ENCODE measurements at places on chromosomes 4 and X. TPM values are rescaled to one million over a fixed set of nuclear protein-coding genes. Genes with fewer than 3 reads are reported as not detected.

ARAP2 gene
- total RNA-seq, result 13.2 TPM

DNA sequence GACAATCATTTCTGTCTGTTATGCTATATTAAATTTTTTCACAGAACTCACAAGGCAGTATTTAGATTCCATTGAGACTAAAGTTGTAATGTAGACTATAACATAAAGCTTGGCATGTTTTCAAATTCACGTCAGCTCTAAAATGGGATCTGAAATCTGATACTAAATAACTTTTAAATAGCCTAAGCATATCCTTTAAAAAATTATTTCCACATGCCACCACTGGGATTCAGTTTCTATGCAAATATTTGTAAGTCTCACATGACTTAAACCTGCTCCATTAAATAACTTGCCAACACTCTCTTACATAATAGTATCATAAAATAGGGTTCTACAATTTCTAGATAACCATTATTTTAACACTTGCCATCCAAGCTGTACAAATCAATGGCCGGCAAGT lies 32.4 kb downstream of the KLHL8 start:
- H3K27ac ChIP-seq, result no peak overlapping the region
- H3K27me3 ChIP-seq, result no peaks in the 10 kb centered on the region
- H3K36me3 ChIP-seq, result no peaks in the 10 kb centered on the region
- DNase-seq, result peak; percentile 58
- peaks cover 16% of the 10 kb centered on the region for H3K4me1 ChIP-seq
- H3K4me3 ChIP-seq, result no peak overlapping the region

GRCh38 chr4:42618023-42618422 lies 38.9 kb downstream of the ATP8A1 start:
- no peak overlapping the region for H3K27ac ChIP-seq
- no peaks in the 10 kb centered on the region for H3K36me3 ChIP-seq
- H3K27me3 ChIP-seq, result no peaks in the 10 kb centered on the region
- H3K4me1 ChIP-seq, result no peaks in the 10 kb centered on the region
- H3K4me3 ChIP-seq, result no peak overlapping the region

GRCh38 chrX:155888139-155888538 lies 7.0 kb downstream of the VAMP7 start:
- DNase-seq, result peak; percentile 75
- no peak overlapping the region for H3K4me3 ChIP-seq
- H3K27ac ChIP-seq, result no peak overlapping the region
- no peaks in the 10 kb centered on the region for H3K27me3 ChIP-seq
- peaks cover 4% of the 10 kb centered on the region for H3K36me3 ChIP-seq

DNA sequence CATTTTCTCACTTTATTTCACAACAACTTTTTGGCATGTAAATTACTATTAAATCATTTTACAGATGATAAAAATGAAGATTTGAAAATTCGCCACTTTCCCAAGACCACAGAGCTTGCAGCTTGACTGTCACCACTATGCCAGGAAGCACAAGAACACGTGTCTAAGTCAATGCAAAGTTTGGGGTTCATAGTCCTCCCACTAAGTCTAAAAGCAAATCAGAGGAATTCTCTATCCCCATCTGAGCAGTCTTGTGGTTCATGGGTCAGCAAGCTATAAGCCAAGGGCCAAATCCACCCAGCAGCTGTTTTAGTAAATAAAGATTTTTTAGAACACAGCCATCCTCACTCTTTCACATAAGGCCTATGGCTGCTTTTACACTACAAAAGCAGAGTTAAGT lies 833.3 kb upstream of the INTU start:
- H3K27me3 ChIP-seq, result no peaks in the 10 kb centered on the region
- no peak overlapping the region for H3K4me3 ChIP-seq
- H3K27ac ChIP-seq, result no peak overlapping the region
- DNase-seq, result no peak
